ENCODE measurements at places on chromosomes 3 and 15.

DNA sequence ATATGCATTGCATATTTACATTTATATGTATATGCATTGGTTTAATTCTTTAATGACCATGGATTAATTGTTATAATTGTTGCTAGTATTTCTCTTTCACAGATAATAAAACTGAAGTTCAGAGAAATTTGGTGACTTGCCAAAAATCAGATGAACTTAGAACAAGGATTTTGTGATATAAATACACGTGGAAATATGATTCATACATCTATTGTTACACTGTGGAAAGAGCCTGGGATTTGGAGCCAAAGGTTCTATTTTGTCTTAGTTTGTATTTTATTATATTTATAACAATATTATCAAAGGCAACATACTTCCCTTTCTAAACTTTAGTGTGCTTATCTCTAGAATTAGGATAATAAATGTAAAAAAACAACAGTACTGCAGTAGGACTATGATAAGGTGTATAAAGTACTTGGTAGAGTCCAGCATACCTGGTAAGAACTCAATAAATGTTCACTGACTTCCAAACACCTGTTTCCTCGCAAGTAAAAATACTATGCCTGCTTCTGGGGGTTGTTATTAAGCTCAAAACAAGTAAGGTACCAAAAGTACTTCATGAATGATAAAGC is 342.9 kb downstream of the THSD4 start:
- no peak for DNase-seq

DNA sequence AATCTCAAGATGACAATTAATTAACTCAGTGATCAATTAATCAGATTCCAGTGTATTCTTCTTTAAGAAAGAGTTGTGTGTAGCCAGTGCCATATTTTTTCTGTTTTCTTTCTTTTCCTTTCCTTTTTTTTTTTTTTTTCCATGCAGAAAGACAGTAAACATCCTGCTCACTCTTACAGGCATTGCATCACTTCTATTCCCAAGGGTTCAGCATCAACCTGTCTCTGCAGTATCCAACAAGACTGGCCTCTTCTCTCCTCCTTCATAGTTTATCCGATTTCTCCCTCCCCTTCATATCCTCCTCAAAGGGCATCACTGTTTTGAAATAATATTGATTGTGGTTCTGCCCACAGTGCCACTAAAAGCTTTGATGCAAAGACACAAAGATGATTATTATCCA is 17.0 kb upstream of the SLC9A9 start:
- DNase-seq: no peak

GRCh38 chr3:189826566-189826965 is 195.4 kb downstream of the TP63 start:
- DNase-seq: no peak

- no peak for DNase-seq
These were observed 374.7 kb downstream of the TUSC7 start for GRCh38 chr3:117084277-117084676.

- no peak for DNase-seq
These were observed 27.8 kb downstream of the SLC41A3 start for GRCh38 chr3:126056088-126056487.

DNA sequence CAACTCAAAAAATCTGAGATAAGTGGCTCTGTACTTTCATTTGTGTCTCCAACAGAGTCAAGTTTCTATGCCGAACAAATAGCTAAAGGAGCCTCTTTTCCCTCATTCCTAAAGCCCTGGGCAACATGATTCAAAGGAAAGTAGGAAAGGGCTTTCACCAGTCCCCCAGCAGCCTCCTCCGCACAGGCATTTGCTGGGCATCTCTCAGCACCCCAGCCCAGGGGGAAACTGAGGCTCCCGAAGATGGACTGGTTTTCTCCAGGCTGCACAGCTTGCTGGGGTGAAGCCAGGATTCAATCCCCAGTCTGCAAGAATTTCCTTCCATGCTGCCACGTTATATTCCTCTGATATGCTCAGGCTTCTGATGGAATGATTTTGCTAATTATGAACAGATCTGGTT is 163.8 kb downstream of the OCA2 start:
- DNase-seq: no peak

- no peak for DNase-seq
These were observed 635 bp upstream of the VILL start for GRCh38 chr3:37989821-37990480.

GRCh38 chr15:94346282-94346681 is 114.9 kb downstream of the MCTP2 start:
- DNase-seq: no peak

GRCh38 chr3:186208296-186208989 is 99.6 kb upstream of the ETV5 start:
- DNase-seq: no peak

GRCh38 chr15:96593735-96594134 is 263.2 kb downstream of the NR2F2 start:
- DNase-seq: no peak

DNA sequence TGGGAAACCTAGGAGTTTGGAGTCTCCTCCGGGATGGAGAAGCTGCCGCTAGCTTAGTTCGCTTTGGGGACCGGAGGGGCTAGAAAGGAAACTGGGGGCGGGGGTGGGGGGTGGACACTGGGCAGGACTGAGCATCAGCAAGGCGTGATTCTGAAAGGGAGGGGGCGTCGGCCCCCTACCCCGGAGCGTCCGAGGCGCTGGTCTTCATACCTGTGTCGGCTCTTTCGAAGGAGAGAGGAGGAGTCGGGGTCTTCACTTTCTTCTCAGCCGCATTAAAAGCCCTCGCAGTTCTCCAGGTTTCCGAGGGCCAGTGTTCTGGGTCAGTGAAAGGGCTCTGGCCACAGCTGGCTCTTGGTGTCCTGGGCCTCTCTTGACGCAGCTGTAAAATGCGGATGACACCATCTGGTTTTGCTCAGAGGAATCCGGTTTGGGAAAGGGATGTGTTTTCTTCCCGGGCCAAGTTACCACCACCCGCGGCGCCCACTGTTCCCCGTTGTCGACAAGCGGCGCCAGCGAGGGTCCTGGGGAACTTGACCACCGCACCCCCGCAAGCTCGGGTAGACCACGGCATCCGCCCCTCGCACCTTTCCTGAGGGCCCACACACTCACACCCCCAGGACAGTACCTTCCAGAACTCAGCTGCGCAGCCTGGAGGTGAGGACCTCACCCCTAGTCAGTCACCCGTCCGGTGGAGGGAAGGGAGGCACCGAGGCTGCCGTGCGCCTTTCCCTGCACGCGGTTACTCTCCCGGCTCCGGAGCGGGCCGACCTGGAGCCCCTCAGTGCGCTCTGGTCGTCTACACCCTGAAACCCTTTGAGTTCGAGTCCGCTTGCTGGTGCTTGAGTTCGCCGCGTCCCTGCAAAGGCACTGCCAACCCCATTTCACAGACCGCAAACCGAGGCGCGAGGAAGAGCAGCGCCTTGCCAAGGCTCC is 660 bp downstream of the CCK start:
- DNase-seq: no peak

- no peak for DNase-seq
These were observed 7.5 kb upstream of the CADPS start for GRCh38 chr3:62882676-62883200.
